ACHN (cell line): ENCODE measurements at places on chromosomes 7 and 10.
A peak's percentile ranks its signal among the peaks of the same experiment; 100 is the strongest.

DNA sequence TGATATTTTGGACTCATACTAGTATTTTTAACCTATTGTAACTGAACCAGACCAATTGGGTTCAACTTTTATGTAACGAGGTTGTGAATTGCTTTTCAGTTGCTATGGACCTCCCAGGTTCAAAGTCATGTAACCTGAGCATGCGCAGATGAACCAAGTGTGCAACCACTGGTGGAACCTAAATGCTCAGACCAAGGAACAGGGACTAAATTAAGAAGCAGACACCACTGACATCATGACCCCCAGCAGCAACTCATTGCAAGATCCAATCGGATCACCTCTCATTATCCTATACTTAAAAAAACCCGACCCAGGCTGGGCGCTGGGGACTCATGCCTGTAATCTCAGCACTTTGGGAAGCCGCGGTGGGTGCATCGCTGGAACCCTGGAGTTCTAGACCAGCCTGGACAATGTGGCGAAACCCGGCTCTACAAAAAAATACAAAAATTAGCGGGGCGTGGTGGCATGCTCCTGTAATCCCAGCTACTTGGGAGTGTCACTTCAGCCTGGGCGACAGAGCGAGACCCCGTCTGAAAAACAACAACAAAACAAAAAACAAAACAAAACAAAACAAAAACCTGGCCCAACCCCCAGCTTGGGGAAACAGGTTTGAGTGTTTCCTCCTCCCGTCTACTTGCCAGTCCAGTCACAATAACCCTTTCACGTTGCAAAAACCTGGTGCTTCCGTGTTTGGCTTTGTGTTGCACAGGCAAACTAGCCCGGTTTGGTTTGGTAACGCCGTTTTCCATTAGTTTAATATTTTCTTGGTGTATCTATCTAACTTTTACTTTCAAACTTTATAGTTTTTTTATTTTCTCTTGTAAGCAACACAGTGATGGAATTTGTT is 11.3 kb upstream of the ZNF518A start:
- no peak for DNase-seq

DNA sequence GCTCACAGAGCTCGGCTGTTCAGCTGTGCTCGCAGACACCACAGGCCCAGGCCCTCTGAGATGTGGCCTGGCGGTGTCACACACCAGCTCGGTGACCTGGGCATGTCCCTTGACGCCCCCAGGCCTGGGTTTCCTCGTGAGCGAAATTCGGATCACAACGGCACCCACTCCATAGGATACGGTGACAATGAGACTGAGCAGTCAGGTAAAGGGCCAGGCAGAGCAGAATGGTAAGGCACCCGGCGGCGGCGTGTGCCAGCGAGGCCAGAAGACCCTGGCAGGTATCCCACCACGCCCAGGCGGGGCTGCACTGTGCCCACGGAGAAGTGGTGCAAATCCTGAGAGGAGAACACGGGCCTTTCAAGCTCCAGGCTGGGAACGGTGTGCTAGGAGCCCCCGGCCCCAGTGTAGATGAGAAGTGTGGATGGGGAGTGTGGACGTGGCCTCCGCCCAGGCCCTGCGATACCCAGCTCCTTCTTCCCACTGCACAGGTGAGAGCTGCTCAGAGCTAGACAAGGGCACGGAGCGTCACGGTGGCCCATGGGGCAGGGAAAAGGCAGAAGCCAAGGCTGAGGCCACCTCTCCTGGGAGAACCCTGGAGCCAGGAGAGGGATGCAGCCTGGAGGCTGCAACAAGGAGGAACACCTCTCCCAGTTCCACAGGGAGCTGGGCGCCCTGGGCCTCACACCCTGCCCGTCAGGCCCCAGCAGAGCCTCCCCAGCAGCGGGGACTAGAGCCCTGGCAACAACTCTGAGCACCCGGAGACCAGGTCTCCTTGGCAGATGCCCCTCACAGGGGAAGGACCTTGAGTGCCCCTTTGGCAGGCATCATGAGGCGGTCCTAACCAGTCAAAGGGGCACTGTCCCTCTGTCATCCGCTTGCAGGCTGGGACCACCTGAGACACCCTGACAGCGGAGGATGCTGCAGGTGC is 219.1 kb downstream of the MAD1L1 start:
- no peak for DNase-seq

GRCh38 chr10:44168478-44168877 is 216.4 kb downstream of the CXCL12 start:
- no peak for DNase-seq

DNA sequence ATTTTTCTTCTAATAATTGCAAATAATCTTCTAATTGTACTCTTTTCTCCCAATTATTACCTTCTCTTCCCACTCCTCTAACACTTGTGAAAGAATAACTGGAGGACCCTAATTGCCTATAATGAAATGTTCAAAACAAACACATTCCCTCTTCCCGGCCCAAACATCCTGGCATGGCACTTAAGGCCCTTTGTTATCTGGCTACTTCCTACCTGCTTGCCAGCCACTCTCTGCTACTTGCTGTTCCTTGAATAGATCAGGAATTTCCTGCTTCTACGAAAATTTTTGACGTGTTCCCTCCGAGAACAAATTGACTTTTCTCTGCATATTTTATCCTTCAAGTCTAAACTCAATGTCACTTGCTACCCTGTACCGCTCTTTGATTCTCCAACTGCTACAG is 56.1 kb upstream of the NOBOX start:
- no peak for DNase-seq

GRCh38 chr7:128459394-128459878 is 3.8 kb downstream of the HILPDA start:
- peak; percentile 80 for DNase-seq

- DNase-seq = no peak
Observed at GRCh38 chr10:101446071-101446470, 92.1 kb downstream of the BTRC start.

DNA sequence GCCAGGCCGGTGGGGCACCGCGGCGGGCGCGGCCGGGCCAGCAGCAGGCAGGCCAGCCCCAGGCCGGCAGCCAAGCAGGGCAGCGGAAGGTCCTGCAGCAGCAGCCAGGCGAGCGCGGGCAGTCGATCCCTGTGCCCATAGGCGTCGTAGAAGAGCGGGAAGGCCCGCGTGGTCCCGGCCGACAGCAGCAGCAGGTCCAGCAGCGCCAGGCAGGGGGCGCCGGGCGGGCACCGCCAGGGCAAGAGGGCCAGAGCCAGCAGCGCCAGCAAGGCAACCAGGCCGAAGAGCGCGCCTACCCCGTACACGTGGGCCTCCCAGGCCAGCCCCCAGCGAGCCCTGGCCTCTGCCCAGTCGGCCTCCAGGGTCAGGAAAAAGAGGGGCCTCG is 8.4 kb upstream of the RBM28 start:
- no peak for DNase-seq

- DNase-seq = no peak
Observed at GRCh38 chr7:11935905-11936304, 103.9 kb upstream of the THSD7A start.

DNA sequence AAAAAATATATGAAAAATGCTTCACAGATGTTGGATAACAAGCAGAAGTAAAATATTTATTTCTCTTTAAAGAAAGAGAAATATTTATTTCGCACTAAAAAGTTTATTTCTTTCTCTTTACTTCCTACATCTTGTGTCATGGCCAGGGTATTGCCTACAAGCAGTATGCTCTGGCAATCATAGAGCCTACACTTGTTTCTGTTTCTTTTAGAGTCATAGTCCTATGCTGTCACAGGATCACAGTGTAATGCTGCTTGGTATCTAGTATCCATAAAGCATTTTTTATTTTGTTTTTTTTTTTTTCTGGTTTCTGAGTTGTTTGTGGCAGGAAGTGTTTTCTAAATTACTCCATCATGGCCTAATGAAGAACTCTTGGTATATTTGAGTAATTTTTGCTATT is 116.0 kb downstream of the ATRNL1 start:
- peak; percentile 15 for DNase-seq

- DNase-seq = peak; percentile 64
Observed at GRCh38 chr7:79241288-79242060, 212.0 kb downstream of the MAGI2 start.

- DNase-seq = no peak
Observed at GRCh38 chr10:104090611-104091010, 4.9 kb upstream of the COL17A1 start.

GRCh38 chr10:20058135-20058534 is 241.9 kb downstream of the PLXDC2 start:
- no peak for DNase-seq

DNA sequence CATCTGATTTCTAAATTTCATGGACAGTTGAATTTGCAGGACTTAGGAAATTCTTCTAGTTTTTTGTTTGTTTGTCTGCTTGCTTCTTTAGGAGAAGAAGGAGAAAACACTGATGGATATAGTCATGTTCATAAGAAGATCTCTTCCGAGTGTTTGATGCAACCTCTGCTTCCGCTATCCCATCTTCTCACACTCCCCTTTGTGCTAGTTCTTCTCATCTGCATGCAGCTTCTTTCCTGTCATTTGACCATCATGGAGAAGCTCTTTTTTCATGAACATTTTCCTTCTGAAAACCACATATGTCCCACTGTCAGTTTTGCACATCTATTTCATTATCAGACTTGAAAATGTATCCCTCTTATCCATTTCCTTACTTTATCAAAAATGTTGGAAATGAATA is 346.9 kb upstream of the PRKCQ start:
- DNase-seq = no peak

- DNase-seq = peak; percentile 53
Observed at GRCh38 chr10:73956476-73957359, 41.2 kb upstream of the VCL start.

DNA sequence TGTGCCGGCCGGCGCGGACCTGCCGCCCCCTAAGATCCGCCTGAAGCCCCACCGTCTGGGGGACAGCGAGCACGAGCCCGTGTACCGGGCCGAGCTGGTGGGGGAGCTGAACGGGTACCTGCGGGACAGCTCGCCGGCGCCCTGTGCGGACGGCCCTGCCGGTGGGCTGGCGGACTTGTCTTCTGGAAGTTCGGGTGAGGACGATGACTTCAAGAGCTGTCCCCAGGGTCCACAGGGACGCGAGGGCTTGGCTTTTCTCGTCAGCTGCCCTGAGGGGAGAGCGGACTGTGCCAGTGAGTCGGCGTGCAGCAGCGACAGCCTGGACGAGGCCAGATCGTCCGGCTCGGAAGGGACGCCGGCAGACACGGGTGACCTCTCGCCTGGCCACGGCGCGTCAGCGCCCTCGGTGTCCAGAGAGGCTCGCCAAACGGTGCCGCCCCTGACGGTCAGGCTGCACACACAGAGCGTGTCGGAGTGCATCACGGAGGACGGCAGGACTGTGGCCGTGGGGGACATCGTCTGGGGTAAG is 8.5 kb downstream of the PWWP2B start:
- DNase-seq = no peak

DNA sequence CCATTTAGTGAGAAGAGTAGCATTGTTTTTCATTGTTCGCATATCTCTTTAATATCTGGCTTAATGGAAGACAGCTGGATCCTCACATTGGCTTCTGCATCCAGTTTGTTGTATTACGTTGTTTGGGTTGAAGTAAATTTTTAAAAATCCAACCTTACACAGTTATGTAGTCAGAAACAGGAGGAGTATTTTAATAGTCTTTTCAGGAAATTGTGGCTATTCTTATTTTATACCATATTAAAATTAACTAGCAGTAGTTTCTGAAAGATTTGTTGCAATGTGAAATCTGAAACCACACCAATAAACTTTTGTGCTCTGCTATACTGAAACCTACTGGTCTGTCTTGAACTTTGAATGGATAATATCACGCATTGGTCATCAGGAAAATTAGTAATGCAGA is 27.9 kb downstream of the MYPN start:
- DNase-seq = no peak

- DNase-seq = no peak
Observed at GRCh38 chr10:79384773-79385391, 37.6 kb downstream of the PPIF start.

DNA sequence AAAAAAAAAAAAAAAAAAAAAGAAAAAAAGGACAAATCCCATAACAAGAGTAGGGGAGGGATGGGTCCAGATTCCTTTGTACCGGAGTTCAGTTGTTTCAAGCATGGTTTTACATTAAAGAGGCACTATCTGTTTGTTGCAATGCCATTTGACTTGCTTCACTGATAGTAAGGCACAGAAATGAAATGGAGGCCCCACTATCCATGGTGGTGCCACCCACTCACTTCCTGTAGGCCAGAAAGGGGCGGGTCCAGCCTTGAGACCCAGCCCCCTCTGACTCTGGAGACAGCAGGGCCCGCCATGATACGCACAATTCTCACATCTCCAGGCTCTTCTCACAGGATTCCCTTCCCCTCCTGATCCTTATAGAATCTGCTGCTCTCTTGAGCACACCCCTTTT is 100.0 kb downstream of the CLEC2L start:
- peak; percentile 17 for DNase-seq
